SK-MEL-5 (cell line): ENCODE measurements at places on chromosomes 7 and 10. TPM values are rescaled to one million over a fixed set of nuclear protein-coding genes. Genes with fewer than 3 reads are reported as not detected.

Gene ZC3HAV1L
- 16.2 and 16.7 TPM in 2 replicates for total RNA-seq

Gene UPK3B
- not detected in 2 replicates for total RNA-seq

Gene GPER1
- total RNA-seq, result 0.11 and 0.13 TPM in 2 replicates

Gene PAPOLB
- total RNA-seq, result 0.03 TPM in 1 of 2 replicates, not detected in the other
